ENCODE measurements at places on chromosomes 6 and 20.

DNA sequence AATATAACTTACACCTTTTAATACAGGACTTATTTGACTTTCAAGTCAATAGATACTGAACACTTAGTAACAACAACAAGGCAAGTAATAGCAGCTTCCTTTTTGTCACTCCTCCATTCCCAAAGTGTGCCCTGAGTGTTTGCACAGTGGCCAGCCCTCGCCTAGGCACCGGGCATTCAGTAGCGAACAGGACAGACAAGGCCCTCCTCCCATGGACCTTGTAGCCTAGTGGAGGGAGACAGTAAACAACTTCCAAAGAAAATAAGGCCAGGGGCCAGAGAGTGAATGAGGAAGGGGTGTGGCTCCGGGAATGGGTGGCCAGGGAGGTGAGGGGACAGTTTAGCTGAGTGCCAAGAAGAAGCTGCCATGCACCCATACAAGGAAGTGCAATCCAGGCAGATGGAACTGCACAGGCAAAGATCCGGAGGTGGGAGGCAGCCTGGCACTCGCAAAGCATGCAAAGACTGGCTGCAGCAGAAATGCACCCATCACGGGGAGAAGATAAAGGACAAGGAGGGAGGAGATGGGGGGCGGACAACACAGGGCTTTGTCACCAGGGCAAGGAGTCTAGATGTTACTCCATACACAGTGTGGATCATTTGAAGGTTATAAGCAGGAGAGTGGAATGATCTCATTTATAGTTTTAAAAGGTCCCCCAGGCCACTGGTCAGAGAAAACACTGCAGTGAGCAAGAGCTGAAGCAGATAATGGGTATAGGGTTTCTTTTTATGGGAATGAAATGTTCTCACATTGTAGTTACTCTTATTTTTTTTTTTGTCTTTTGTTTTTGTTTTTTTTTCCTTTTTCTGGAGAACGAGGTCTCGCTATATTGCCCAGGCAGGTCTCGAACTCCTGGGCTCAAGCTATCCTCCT, 32.2 kb downstream of the ATP9A start:
- no peak for DNase-seq

DNA sequence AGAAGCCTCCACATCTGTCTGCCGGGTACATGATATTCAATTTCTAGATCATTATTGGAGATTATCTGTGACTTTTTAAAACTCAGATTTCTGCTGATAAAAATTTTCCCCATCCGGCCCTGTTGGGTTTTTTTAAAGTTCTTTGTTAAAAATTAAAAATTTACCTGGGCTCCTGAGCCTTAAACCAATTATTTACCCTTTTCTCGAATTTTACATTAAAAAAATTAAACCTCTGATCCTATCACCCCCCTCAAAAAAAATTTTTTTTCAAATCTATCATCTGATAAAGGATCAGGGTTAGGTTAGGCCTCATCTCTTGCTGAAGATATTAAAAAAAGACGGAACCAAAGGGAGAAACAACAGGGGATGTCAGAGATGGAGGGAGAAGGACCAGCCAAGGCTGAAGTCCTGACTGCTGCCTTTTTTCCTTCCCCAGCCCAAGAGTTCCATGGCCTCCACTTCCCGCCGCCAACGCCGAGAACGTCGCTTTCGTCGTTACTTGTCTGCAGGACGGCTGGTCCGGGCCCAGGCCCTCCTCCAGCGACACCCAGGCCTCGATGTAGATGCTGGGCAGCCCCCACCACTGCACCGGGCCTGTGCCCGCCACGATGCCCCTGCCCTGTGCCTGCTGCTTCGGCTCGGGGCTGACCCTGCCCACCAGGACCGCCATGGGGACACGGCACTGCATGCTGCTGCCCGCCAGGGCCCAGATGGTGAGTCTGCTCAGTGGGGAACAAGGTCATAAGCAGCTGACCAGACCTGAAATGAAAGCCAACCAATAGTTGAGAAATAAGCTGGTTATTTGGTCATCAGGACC, 527 bp downstream of the NFKBIL1 start:
- DNase-seq = no peak

- DNase-seq = no peak
These were observed 13.3 kb downstream of the DUSP22 start for GRCh38 chr6:305371-306206.

- no peak for DNase-seq
These were observed 34.9 kb downstream of the COL12A1 start for GRCh38 chr6:75170691-75171560.

GRCh38 chr20:13684566-13685222, 46.0 kb upstream of the TASP1 start:
- DNase-seq = no peak

DNA sequence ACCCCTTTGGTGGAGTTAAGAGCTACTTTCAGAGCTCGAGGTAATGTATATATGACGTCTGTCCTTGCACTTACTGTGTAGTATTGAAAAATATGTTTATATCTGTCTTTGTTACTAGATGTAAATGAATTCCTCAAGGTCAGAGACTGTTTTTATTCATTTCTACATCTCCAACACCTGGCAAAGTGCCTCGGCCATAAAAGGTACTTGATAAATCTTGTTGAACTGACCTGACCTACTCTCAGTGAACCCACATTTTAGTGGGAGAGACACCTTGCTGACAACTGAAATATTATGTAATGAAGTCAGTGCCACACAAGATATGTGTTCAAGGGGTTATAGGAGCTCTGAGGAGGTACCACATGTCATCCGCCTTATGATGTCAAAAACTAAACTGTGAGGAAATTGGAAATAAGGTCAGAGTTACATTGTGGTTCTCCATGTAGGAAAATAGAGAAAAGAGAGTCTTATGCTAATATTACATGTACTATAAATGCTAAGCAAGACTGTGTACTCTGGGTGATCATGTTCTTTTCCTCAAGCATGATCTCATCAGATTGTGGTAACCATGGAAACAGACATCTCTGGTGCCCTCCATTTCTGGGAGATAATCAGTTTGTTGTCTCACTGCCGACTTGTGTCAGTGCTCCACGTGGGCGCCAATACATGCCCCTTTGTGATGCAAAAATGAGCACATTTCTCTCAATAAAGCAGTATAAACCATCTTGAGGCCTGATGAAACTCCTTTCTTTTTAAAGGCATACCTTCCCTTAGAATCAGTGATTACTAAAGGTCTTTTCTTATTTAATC, 5.7 kb upstream of the TMEM30A start:
- DNase-seq = no peak

DNA sequence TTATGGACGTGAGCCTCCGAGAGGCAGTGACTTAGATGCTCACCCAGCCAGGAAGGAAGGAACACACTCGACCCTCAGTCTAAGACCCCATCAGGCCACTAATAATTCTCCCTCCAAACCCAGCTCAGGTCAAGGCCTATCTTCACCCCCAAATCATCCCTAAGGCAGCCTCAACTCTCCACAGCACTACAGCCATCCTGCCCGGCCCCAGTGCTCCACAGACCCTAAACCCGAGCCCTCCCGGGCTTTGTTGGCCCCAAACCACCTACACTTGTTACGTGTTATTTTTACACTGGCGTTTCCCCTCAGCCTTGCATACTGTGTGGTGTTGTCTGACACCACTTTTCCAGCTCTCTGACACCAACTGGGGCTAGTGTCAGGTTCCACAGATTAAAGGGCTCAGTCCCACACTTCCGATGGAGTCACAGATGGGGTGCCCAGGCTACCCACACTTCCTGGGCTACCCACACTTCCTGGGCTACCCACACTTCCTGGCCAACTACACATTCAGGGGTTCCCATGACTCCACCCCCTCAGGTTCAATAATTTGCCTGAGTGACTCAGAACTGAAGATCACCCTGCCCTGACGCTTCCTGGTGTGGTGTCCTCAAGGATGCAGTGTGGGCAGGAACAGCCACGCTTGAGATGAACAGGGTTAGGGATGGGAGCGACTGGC, 25.3 kb downstream of the RBCK1 start:
- DNase-seq = peak; percentile 50

DNA sequence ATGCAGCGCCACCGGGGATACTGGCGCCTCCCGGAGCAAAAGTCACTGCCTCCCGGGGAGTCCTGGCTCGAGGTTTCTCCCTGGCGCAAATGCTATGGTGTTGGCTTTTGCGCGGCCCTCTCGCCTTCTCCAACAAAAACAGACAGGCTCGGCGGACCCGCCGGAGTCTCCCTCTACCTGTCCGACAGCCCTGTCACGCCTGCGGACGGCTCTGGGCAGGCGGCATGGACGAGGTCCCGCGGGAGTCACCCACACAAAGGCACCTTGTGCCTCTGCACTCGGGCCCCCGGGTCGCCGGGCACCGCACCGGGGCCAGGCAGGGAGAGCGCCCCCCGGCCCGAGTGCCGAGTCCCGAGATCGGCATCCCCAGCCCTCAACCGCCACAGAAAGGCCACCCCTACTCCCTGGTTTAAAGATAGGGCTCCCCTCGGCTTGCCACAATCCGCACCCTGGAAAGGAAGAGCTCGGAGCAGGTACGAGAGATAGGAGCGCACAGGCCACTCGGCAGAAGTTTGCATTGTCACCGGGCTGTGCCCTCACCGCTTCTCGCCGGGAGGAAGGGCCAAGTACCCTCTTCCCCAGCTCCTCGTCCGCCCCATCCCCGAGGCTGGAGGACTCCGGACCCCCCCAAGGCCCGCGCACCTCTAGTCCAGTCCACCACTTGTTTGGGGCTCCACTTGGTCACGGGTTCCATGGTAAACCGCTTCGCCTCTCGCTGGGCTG, 903 bp downstream of the CNKSR3 start:
- peak; percentile 3 for DNase-seq

DNA sequence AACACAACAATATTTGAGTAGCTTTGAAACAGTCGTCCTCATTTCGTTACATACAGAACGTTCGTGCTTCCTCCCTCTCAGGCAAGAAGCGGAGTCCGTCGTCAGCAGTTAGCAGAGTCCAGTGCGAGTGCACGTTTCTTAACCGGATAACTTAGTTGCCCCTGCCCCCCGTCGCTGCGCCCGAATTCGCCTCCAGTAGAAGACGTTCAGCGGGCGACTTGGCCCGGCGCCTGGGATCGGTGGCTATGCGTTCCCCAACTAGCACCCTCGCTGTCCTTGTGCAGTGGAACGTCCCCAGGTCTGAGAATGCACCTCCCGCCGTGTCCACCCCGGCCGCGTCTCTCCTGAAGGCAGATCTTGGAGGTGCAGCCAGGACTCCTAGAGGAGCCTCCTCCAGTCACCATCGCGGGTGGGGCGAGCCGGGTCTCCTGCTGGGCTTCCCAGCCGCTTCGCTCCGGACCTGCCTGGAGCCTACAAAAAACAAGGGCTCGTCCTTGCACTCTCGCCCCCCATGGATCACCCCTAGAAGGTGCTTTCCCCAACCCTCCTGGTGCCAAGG, 910 bp upstream of the PCSK2 start:
- DNase-seq = no peak

- no peak for DNase-seq
These were observed 42.4 kb downstream of the TXLNB start for GRCh38 chr6:139249395-139249794.

DNA sequence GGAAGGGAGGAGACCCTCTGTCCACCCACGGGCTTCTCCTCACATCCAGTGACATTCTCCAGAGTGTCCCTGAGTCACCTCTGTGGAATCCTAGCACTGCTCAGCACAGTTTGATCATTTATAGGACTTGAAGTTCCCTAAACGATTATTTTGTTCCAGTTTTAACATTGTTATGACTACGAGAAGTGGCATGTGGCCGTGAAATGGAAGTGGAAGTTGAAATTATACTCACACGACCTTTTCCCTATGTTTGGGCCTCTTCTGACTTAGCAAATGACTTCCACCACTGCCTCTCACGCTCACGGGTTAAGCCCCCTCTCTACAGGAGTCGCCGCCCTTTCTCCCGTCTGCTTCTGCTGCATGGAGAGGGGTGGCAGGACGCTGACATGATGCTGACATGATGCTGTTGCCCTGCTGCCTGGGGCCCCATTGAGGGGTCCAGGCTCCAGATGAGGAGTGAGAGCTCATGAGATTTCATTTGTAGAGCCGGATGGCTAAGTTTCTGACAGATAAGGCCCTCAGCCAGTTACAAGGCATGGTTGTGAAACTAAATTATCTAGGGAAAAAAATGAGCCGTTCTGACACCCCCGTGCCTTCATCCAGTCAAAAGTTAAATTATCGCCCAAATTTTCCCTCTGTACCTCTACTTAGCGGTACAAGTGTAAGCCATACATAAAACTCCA, 153.6 kb upstream of the UST start:
- DNase-seq = no peak

DNA sequence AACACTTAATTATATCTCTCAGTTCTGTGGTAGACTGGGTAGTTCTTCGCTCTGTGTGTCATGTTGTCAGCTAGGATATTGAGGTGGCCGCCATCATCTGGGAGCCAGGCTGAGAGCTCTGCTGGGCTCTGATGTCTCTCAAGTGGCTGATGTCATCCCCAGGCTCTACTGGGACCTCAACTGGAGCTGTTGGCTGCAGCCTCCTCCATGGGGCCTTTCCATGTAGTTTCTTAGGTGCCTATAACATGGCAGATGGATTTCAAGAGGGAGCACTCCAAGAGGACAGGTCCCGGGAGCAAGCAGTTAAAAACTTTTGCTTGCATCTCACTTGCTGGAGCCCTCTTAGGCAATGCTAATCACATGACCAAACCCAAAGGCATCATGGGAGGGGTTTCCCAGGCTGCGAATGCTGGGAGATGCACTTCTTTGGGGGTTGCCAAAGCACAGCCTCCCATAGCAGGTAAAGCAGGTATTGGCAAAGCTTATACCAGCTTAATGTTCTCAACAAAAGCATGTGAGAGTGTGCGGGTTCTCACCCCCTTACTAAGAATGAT, 129.8 kb downstream of the TMEM242 start:
- no peak for DNase-seq

DNA sequence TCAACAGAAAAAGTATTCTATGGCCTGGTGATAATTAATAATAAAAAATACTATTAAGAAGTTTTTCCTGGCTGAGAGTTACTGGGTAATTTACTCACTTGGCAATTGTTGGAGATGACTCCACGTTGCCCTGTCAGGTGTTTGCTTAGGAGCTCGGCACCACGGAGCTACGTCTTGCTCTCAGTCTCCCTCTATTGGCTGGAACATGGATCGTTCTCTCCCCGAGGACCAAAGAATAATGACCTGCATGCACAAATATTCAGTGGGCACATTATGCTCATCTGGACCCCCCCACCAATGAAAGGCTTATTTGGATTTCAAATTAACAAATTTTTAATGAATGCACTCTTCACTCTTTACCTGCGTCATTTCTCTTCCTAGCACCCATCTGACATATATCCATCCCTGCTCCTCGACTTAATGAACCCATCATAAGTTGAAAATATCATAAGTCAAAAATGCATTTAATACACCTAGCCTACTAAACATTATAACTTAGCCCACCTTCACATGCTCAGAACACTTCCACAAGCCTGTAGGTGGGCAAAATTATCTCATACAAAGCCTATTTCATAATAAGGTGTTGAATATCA, 71.0 kb upstream of the CD83 start:
- peak; percentile 3 for DNase-seq

DNA sequence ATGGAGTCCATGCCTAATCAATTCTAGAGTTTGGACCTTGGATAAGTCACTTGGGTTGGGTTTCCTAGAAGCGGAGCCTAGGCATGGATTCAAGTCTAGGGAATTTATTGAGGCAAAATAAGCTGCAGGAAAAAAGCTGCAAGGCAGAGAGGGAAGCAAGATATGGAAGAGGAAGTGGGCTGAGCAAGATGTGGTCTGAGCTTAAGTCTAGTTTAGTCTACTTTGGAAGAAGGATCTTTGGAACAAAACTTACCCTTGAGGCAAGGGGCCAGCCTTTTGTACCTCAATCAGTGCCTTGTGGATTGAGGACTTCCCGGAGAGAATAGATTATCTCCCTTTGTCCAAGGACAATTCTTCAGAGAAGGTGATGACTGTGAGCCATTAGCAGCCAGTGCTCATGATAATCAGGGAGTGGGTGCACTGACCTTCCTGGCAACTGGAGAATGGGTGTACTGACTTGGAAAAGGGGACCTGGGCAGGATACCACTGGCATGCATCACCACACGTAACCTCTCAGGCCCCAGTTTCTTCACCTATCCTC, 10.9 kb downstream of the ZSCAN9 start:
- no peak for DNase-seq

All from stimulated activated CD4-positive, alpha-beta T cell treated with anti-CD3 and anti-CD28 coated beads, TNF-alpha, amount 100 ng/mL, for 24 hours (primary cell).